AG04449 (cell line): ENCODE measurements at places on chromosomes 2 and 18.

- no peak for DNase-seq
Measured at GRCh38 chr18:79525556-79526467, 130.1 kb downstream of the NFATC1 start.

- DNase-seq: no peak
Measured at GRCh38 chr2:85924522-85924921, 35.7 kb upstream of the ST3GAL5 start.

GRCh38 chr18:23228102-23229061 is 93.1 kb downstream of the CABLES1 start:
- DNase-seq: no peak

- no peak for DNase-seq
Measured at GRCh38 chr2:218366621-218367414, 10.2 kb downstream of the CATIP start.
